ENCODE measurements at places on chromosomes 1 and 21.

DNA sequence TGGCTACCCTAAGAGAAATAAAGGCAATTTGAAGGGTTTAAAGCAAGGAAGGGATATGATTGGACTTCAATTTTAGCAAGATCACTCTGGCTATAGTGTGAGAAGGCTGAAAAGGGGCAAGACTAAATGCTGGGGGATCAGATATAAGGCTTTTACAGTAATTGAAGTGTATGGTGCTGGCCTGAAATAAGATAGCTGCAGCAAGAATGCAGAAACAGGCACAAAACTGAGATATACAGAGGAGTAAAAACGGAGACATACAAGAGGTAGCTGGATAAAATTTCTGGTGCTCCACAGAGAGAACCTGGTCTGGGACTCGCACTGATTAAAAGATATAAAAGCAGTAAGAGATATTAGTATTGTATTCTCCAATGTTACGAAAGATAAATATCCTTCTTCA is 92.0 kb downstream of the DENND1B start:
- H3K4me3 ChIP-seq: no peak overlapping the region
- no peak overlapping the region for H3K27ac ChIP-seq
- H3K36me3 ChIP-seq: no peaks in the 10 kb centered on the region
- no peaks in the 10 kb centered on the region for H3K4me1 ChIP-seq
- no peak for DNase-seq

DNA sequence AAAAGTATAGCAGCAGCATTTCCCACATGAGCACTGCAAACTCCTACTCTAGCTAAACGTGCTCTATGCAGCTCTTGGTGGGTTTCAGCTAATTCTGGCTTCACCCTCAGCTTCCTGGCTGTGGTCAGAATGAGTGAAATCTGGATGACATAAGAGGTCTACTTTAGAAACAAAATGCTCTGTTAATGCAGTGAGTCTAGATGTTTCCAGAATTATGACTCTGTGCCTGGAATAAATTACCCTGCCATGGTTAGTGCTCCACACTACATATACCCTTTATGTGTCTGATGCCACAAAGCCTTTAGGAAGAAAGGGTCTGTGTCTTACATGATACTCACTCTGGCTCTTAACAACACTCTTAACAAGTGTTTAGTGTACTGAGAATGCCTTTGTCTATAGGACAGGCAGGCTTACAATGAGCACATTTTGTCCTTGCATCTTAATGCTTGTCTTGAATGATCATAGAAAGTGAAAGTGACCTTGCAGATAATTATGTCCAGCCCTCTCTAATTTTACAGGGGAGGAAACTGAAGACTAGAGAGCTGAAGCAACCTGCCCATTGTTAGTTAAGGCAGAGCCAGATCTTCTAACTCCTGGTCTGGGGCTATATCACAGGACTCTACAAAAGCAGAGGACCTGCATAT is 9.2 kb downstream of the S100A10 start:
- peaks cover 22% of the 10 kb centered on the region for H3K4me1 ChIP-seq
- no peak overlapping the region for H3K4me3 ChIP-seq
- peak; percentile 58 for DNase-seq
- no peak overlapping the region for H3K27ac ChIP-seq

GRCh38 chr1:116326486-116326885 is 46.6 kb upstream of the ATP1A1 start:
- H3K27me3 ChIP-seq: no peaks in the 10 kb centered on the region
- no peak overlapping the region for H3K27ac ChIP-seq
- H3K36me3 ChIP-seq: no peaks in the 10 kb centered on the region
- DNase-seq: no peak

DNA sequence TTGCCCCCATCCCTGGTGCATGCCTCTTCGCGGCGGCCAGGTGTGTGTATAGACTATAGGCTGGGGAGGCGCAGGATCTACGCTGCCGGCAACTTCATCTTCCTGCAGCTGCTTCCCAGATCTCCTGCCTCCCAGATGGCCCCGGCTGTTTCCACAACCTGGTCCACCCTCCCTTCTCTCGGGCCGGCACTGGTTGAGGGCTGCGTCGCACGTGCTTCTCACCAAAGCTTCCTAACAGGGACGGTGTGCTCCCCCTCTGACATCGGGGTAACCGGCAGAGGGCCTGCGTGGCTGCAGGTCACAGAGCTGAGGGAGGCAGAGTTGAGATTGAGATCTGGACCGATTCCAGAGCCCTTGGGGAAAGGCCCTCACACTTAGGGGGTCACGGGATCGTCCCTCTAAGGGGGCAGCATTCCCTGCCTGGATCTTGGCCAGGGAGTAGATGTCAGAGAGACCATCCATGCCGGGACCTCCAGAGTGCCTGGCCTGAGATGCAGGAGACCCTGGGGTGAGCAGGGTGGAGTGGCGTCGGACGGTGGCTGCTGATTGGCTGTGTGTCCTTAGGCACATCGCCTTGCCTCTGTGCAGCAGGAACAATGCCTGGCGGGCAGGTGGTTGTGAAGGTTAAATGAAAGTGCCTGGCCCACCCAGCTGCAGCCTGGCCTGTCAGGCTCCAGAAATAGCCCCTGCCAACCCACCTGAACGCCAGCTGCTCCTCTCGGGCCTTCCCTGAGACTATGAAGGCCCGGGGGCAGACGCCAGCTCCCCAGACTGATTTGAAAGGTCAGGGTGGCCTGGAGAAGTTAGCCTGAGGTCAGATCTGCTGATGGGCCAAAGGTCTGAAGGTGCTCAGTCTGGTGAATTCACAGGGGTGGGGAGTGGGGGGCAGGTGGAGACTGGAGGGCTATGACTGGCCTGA is 6.1 kb upstream of the MASP2 start:
- DNase-seq: no peak
- H3K4me3 ChIP-seq: no peak overlapping the region

- no peaks in the 10 kb centered on the region for H3K4me1 ChIP-seq
- DNase-seq: no peak
- no peak overlapping the region for H3K27ac ChIP-seq
- no peak overlapping the region for H3K4me3 ChIP-seq
- no peaks in the 10 kb centered on the region for H3K36me3 ChIP-seq
Measured at GRCh38 chr1:70475023-70475422, 64.0 kb downstream of the CTH start.

GRCh38 chr1:54600947-54601721 is 22.2 kb downstream of the FAM151A start:
- no peak overlapping the region for H3K27ac ChIP-seq
- no peaks in the 10 kb centered on the region for H3K36me3 ChIP-seq
- no peak for DNase-seq
- H3K4me1 ChIP-seq: no peaks in the 10 kb centered on the region

Data from fibroblast of lung (primary cell).